ENCODE measurements at places on chromosomes 4 and X.

DNA sequence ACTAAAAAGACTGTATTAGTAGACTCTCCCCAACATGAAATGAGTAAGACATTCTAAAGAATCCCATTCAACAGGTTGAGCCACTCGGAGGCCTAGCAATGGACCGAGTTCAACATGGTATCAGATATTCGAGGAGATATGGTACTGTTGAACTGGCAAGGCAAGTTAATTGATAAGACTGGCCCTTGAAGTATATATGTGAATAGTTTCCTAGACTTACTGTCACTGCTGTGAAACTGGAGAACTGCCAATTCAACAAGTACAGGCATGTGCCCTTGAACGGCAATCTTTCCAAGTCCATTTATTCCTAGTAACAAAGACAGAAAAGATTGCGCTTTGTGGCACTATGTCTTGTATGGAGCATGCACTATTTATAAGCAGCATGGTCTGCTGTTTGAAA, 24.4 kb downstream of the FAT1 start:
- DNase-seq = peak; percentile 45

- peak; percentile 50 for DNase-seq
Observed at GRCh38 chr4:19478791-19479190, 772.9 kb upstream of the SLIT2 start.

DNA sequence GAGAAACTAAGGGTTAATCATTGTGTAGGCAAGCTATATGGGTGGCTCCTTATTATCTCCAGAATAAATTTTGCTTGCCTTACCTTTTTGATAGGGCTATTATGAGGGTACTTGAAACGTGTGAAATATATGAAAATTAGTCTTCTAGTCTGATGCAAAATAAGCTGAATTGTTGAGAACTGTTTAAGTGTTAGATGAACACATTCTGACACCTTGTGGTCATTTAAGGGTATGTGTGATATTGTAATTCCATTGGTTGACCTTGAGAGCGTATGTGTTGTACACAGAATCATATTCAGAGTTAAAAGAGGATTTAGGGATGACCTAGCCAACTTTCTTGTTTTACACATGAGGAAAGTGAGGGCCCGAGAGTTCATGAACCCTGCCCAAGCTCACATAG, 44.6 kb upstream of the LINC00632 start:
- peak; percentile 32 for DNase-seq

GRCh38 chrX:131066237-131066636, 8.1 kb downstream of the ARHGAP36 start:
- no peak for DNase-seq

DNA sequence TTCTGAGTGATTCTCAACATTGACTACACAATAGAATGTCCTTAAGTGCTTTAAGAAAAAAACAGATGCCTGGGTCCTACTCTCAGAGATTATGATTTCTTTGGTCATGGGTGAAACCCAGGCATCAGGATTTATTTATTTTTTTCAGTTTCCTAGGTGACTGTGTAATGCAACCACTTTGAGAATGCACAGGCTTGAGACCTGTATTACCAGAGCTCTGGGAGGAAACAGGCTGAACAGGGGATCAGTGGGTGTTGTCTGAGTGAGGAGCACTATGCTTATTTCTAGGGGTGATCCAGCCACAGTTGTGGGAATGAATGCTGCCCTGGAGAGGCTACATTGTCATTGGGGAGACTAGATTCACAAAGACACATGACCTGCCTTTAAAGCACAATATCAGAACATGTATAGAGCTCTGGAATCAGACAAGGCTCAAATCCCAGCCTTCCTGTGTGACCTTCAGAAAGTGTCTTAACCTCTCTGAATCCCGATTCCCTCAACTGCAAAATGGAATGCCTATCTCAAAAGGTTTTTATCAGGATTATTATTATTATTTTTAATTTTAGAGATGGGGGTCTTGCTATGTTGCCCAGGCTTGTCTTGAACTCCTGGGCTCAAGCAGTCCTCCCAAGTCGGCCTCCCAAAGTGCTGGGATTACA, 61.6 kb upstream of the PRPS1 start:
- peak; percentile 1 for DNase-seq

GRCh38 chrX:6660567-6661264, 125.8 kb upstream of the VCX3A start:
- no peak for DNase-seq

- peak; percentile 24 for DNase-seq
Observed at GRCh38 chr4:128653527-128654444, 155.7 kb upstream of the JADE1 start.

DNA sequence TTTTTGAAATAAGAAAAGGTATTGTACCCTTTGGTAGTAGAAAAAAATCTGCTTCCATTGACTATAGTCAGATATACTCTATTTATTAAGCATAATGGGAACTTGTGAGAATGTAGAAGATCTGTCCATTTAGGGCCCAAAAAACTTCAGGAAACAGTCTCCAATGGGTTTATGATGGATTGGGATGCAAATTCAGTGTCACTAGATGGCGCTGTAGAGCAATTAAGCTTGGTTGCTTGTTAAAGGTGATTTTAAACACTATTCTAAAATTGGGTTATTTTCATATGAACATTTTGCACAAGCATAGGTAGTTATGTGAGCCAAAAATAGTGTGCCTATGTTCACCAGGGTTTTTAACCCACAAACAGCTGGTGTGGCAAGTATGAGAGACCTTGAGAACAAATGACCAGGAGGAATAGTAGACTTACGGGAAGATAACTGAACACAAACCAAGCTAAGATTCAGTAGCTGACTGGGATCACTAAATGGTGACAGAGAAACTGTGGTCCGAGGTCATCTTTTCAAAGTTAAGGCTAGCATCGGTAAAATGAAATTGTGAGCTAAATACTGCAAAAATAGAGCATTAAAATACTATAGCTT, 80.3 kb upstream of the LSM6 start:
- peak; percentile 76 for DNase-seq

DNA sequence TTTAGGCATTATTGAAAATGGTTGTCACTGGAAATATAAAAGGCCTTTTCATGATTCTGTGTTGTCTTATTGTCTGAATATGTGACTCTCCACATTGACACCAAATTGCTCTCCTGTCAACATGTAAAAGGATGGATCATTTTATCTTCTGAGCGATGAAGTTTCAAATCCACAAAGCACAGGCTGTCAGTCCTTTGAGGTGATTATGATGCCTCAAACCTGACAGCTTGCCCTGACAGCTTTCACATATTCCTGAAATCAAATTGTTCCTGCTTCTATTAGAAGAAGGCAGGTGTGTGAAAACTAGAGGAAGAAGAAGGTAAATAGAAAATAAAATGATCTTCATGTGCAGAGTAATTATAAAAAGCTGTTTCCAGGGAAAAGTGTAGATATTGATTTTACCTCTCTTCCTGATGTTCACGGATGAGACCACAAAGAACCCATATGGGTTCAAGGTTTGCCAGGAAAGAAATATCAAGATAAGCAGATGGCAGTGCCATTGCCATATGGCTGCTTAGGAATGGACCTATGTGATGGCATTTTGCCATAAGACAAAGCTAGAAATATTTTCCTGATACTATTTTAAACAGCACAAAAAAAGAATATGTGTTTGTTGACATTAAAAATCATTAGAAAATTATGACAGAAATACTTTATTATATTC, 1006.3 kb upstream of the AGA start:
- no peak for DNase-seq

GRCh38 chr4:1297023-1297395, 7.3 kb downstream of the MAEA start:
- no peak for DNase-seq

DNA sequence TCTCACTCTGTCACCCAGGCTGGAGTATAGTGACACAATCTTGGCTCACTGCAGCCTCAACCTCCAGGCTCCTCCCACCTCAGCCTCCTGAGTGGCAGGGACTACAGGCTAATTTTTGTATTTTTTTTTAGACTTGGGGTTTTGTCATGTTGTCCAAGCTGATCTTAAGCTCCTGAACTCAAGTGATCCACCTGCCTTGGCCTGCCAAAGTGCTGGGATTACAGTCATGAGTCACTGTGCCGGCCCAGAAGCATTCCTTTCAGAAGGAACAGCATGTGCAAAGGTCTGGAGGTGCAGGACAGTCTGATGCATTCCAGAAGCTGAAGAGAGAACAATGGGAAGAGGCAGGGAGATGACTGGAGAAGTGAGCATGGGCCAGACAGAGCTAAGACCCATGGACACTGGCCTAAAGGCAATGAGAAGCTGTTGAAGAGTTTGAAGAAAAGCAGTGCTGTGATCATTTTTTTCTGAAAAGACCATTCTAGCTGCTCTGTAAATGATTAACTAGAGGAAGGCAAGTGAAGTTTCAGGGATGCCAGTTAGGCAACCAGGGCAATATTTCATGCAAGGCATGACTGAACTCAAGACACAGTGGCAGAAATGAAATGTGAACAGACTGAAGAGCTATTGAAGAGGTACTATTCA, 43.2 kb downstream of the MANBA start:
- DNase-seq = peak; percentile 38

- DNase-seq = no peak
Observed at GRCh38 chr4:150234246-150234645, 156.0 kb downstream of the DCLK2 start.

- peak; percentile 62 for DNase-seq
Observed at GRCh38 chr4:151641167-151641566, 119.6 kb downstream of the GATB start.

DNA sequence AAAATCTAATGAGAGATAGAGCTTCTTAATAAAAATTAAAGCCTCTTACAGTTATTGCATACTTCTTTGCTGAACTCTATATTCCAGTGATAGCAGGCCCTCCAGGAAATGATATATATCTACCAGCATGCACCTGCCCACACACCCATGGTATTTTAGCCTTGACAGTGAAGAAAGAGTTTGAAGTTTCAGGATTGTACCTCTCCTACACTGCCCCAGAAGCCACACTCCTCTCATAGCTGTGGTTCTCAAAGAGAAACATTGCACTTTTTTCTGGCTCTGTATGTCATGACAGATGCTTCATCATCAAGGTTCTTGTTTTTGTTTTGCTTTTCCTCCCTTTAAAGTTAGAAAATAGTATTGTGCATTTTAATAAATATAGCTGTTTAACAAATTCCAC, 34.0 kb downstream of the INPP4B start:
- DNase-seq = no peak

- DNase-seq = peak; percentile 72
Observed at GRCh38 chrX:103518571-103518970, 718 bp downstream of the RAB40A start.

DNA sequence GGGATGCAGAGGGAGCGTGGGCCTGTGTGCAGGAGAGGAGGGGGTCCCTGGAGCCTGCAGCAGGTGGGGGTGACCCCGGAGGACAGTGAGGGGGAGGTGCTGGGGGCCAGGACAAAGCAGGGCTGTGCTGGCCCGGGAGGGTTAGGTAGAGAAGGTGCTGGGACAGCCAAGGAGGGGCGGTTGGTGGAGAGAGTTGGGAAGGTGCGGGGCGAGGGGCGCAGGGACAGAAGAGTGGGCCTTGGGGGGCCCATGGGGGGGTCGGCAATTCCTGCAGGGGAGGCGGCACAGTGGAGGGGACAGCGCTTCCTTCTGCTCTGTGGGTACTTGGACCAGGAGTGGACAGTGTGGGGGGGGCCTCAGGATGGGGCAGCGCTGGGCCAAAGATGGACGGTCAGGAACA, 32.5 kb downstream of the LRPAP1 start:
- no peak for DNase-seq

DNA sequence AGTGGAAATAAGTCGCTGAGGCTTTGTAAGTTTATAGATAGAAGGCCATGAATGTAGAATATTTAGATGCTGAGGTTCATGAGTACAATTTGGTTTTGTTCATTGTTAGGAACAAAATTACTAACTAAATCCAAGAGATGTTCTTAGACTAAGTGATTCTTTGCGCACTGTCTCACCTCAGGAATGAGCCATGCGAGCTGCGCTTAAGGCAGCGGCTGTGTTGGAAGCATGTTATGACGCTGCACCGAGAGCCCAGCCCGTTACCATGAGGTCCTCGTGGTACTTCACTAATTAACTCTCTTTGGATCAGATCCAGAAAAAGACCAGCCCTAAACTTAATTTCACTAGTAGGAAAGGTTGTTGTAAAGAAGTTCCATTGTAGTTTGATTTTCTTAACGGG, 166.2 kb downstream of the RAPGEF2 start:
- DNase-seq = no peak

- no peak for DNase-seq
Observed at GRCh38 chr4:41832961-41833360, 84.4 kb upstream of the PHOX2B start.

DNA sequence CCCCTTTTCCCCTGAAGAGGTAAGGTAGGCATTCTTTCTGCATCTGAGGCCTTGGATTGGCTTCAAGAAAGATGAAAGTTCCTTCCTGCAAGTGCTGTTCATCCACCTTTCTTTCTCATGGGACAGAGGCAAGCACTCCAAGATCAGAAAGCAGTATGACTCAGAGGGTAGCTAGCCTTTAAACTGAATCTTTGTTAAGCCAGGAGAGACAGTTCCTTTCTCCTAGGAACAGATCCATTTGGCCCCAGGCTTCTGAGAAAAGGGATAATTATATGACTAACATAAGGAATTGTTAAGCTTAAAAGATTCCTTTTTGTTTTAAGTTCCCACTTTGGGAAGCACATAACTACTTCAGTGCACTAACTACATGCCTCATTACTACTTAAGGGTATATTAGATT, 192.0 kb downstream of the PPP3CA start:
- peak; percentile 58 for DNase-seq

DNA sequence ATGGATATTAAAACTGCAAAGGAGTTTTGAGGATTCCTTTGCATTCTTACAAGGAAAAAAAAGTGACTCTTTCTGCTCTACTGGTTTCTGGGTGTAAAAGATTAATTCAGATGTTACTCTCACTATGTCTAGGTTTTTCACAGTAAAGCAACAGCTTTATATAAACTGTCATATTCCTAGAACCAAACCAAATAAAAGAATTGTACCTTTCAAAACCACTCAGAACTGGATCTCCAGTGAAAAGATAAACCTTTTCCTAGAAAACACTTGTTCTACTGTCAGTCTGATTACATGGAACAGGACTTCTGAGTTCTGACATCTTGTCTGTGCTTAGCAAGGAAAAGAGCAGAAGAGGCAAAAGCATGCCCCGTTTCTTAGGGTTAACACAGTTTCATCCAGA, 5.0 kb upstream of the PPID start:
- no peak for DNase-seq

- no peak for DNase-seq
Observed at GRCh38 chr4:38574559-38575333, 89.3 kb upstream of the KLF3 start.

GRCh38 chr4:65773636-65774035, 103.3 kb upstream of the EPHA5 start:
- DNase-seq = no peak

GRCh38 chrX:108268434-108269080, 169.7 kb downstream of the COL4A6 start:
- peak; percentile 7 for DNase-seq

GRCh38 chr4:53196882-53197771, 168.7 kb downstream of the SCFD2 start:
- DNase-seq = peak; percentile 95

DNA sequence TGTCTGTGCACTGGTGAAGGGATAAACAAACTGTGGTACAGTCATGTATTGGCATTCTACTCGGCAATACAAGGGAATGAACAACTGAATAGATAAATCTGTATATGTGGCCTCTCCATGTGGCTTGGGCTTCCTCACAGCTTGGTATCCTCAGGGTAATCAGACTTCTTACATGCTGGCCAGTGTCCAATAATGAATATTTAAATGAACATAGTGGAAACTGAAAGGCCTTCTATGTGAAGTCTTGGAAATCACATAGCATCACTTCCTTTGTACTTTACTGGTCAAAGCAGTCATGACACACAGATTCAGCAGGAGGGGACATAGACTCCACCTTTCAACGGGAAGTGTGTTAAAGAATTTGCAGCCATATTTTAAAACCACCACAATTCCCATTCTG, 33.4 kb upstream of the GPR101 start:
- no peak for DNase-seq

GRCh38 chrX:96722781-96723180, 38.1 kb downstream of the DIAPH2 start:
- DNase-seq = no peak
